ENCODE measurements at places on chromosomes 12 and 14.

- no peak for DNase-seq
Observed at GRCh38 chr14:92581966-92582566, 68.5 kb downstream of the RIN3 start.

DNA sequence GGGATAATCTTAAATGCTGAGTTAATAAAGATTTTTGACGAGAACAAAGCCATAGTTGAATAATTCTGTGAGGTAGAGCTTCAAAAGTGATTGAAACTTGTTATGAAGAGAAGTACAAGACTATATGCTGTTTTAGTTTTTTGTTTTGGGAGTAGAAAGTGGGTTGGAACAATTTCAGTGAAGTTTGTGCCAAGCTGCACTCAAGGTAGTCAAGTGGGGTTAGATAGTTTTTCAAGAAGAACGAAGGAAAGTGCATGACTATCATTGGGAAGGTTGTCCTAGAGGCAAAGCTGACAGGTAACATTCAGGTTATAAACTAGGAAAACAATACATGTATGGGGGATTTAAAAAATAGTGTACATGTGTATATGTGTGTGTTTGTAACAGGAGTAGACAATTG lies 16.2 kb downstream of the FUT8 start:
- no peak for DNase-seq

DNA sequence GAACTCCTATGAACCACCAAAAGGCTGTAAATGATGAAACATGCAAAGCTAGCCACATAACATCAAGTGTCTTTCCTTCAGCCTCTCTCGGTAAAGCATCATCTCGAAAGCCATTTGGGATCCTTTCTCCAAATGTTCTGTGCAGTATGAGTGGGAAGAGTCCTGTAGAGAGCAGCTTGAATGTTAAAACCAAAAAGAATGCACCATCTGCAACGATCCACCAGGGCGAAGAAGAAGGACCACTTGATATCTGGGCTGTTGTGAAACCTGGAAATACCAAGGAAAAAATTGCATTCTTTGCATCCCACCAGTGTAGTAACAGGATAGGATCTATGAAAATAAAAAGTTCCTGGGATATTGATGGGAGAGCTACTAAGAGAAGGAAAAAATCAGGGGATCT lies 61.2 kb downstream of the ATG14 start:
- no peak for DNase-seq

DNA sequence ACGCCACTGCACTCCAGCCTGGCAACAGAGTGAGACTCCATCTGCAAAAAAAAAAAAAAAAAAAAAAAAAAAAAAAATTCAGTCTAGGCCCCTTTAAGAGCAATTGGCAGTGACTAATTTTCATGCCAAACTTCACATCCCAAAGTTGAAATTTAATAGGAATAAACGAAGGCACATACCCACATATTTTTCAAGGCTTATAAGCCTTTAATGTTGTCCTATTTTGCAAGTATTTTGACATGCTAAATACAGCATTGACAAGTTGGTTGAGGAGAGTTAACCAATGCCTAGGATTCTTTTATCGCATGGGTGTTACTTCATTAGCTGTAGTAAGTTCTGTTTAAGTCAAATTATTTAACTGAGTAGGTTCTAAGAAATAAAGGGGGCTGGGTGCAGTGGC lies 23.5 kb upstream of the HIP1R start:
- DNase-seq = no peak

DNA sequence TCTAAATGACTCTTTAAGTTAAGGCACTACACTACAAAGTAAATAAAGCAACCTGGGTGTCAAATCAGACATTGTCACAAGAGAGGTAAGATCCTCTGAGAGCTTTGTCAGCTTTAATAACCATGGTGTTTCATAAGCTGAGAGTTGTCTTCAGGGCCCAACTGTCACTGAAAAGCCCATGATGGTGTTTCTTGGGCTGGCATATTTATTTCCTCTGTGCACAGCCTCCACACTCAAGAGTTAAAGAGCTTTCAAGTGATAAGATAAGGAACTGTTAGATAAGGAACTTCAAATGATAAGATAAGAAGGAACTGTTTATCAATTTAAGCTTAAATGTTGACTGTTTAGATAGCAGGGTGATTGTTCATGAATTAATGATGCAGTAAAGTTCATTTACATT lies 495.4 kb downstream of the TMEM117 start:
- DNase-seq = no peak

- DNase-seq = no peak
Observed at GRCh38 chr14:61545726-61546455, 149.4 kb upstream of the HIF1A start.

GRCh38 chr12:15863372-15863771 lies 18.8 kb upstream of the STRAP start:
- DNase-seq = no peak

GRCh38 chr14:104339829-104340228 lies 201.4 kb downstream of the KIF26A start:
- DNase-seq = no peak

- peak; percentile 51 for DNase-seq
Observed at GRCh38 chr14:78535041-78535440, 364.9 kb downstream of the NRXN3 start.

DNA sequence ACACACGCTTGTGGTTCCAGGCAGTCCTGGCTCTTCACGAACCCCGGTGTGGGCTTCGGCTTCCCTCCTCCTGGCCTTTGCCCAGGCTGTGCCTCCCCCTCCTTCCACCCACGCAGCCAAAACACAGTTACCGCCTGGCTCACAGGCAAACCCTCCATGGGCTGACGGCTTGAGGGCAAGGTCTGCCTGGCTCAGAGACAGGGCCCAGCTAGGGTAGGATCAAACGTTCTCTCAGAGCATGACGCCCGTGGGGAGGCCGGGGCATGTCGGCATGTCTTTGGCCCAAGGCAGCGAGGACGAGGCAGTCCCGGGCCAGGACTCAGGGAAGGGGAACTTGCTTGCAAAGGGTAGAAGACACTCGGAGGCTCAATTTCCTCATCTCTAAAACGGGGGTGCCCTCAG lies 2.1 kb downstream of the SLC25A47 start:
- DNase-seq = no peak

GRCh38 chr12:65999564-66000280 lies 130.8 kb downstream of the LLPH start:
- no peak for DNase-seq

GRCh38 chr12:4908684-4909409 lies 858 bp upstream of the KCNA1 start:
- DNase-seq = peak; percentile 96

GRCh38 chr12:115375186-115375991 lies 691.4 kb upstream of the TBX3 start:
- DNase-seq = no peak

DNA sequence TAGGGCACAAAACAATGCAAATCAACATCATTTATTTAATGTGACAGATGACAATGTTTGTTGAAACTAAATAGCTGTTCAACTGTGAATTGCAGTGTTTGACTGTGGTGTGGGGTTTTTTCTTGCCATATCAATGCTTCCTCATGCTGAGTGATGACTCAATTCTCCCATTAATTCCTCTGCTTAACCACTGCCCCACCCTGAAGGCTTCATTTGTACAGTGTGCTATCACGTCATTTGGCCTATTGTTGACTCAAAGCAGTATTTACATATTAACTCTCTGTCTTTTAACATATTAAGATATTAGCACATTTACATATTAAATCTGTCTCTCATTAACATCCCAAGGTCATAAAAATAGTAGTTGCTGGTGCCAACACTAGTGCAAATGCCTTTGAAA lies 164.8 kb upstream of the NRXN3 start:
- peak; percentile 23 for DNase-seq

GRCh38 chr12:87661786-87662377 lies 367.3 kb downstream of the C12orf50 start:
- peak; percentile 43 for DNase-seq

DNA sequence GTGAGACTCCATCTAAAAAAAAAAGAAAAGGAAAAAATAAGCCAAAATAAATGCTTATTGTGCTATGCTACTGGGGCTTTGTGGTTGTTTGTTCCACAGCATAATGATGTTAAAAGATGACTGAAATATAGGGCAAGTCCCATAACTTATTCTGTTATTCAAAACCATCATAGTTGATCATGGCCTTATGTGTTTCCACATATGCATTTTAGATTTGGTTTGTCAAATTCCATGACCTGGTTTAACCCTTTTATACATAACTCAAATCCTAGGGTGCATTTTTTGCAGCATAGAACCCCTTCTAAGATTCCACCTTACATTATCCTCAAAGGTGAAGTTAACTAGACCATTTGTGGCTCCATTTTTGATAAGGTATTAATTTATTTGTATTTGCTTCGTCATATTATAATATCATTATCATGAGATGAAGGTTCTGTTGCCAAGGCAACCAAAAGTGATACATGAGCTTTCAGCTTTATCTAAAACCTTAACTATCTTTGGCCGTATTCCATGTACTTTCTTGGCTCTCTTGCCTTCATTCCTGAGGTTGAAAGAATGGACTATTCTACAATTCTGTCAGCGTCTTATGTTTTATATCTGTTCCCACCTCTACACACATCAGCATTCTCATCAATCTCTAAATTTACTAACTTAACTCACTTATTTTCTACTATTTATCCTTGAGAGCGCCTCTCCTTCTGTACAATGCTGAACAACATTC lies 138.7 kb upstream of the DYRK2 start:
- no peak for DNase-seq

DNA sequence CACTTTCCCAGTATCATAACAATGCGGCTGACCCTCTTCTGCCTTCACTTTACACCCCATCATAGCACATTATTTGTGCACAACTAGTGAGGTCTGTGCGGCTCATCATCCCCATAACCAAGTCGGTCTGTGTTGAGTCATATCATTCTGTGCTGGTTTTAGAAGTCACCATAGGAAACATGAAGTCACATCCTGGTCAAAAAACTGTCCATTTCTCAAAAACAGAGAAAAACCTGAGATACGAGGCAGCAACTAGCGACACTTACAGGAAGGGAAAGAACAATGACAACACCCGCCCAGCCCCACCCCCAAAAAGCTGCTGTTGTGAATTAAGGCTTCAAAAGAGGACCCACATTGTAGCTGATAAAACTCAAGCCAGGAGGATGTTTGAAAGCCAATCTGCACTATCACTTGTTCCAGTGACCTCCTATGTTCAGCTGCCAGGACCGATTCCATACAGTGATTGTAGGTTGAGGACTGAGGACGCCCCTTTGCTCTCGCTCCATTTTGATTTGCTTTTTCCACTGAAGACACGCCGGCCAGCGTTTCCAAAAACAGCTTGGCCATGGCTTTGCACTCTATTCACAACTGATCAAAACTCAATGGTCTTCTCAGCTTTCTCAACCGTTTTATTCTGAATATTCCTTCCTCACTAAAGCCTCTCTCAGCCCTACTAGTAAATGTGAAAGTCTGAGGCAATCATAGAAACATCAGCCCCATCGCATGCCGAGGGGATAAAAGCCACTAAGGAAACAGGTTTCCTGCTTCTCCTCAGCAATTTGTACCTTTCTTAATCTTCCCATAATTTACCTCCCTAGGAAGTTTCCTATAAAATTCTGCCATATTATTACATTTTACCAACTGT lies 87.5 kb downstream of the DUSP16 start:
- no peak for DNase-seq

DNA sequence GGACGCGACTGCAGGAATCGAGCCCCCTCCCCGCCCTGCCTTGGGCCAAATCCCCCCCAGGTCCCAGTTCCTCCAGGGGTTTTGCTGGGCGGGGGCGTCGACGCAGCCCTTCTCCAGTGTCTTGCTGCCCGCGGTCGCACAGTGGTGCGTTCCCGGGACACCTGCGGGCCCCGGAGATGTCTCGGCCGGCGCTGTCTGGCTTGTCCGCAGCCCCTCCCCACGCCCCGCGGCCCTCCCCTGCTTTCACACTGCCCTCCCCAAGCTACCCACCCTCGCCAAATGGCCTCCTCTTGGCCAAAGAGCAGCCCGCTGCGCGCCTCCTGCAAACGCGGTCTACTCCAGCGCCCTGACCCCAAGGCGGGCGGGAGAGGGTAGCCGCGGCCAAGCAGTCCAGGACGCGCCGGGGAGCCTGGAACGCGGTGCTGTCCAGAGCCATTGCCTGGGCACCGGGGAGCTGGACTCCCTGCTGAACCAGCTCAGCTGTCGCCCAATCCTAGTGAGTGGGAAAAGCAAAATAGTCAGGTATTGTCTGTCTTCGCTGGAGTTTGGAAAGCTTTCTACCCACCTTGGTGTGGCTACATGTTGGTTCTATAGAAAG lies 122.0 kb downstream of the AACS start:
- no peak for DNase-seq

GRCh38 chr12:1915082-1915968 lies 3.1 kb downstream of the CACNA2D4 start:
- DNase-seq = no peak

DNA sequence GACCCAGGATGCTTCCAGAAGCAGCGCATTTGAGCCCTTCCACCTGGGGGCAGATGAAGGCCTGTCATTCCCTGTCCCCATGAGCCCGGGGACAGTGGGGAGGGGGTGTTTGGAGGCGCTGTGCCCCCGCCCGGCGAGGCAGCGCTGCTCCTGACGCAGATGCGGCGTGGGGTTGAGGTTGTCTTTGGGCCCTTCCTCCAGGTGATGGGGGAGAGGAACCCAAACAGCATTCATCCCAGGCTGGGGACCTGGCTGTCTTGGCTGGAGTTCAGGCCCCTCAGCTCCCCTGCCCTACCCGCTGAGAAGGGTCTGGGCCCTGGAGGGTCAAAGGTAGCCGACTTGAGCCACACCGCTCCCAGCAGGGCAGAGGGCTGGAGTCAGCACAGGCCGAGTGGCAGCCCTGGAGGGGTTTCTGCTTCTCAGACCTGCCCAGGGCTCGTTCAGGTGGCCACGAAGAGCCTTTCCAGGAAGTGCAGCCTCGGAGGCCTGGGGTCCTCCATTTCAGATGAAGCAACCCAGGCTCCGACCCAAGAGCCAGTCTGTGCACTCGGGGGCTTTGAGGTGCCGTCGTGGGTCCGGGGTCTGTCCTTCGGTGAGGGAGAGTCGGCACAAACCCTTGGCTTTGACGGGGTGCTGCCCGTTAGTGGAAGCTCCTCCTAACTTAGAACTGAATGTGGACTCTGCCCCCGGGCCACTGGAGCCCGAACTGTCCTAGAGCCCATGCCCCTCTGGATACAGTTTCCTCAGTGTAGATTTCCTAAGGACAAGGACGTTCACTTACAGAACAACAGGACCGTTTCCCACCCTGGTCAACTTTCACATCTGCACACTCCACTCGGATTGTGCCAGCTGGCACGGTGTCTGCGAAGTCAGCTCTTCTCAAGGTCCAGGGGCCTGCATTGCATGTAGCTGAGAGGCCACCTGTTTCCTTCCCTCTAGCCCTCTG lies 16.1 kb downstream of the ACADS start:
- no peak for DNase-seq
